ENCODE measurements at places on chromosomes 11 and 22. TPM values are rescaled to one million over a fixed set of nuclear protein-coding genes. Genes with fewer than 3 reads are reported as not detected.

The CALCA gene
- total RNA-seq = not detected

The YAP1 gene
- 268 TPM for total RNA-seq

The ARHGAP8 gene
- not detected for total RNA-seq

The SIPA1 gene
- total RNA-seq = 25.2 TPM

The MOGAT2 gene
- not detected for total RNA-seq

The ZBTB16 gene
- under 0.01 TPM for total RNA-seq

All from smooth muscle cell of trachea (primary cell).